SW480 (cell line): ENCODE measurements at places on chromosomes 6 and 20.

DNA sequence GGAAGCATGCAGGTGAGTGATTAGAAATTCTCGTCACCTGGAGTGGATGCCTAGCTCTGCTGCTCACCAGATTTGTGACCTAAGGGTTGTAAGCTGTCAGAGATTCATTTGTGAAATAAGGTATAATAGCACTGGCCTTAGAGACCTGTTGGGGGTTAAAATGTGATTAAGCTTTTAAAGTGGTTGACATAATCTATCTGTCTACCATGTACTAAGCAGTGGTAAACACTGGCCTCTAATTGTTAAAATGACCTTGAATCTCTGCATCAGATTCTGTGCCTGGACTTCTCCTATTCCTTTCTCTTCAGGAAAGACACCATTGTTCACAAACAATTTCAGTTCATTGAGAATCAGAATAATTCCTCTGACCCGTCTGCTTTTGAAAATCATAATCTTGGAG is 536.2 kb downstream of the CBLN4 start:
- DNase-seq: no peak

GRCh38 chr6:3916211-3916610 is 67.0 kb downstream of the FAM50B start:
- DNase-seq: no peak

- no peak for DNase-seq
Observed at GRCh38 chr6:151757506-151757955, 50.0 kb upstream of the ESR1 start.

DNA sequence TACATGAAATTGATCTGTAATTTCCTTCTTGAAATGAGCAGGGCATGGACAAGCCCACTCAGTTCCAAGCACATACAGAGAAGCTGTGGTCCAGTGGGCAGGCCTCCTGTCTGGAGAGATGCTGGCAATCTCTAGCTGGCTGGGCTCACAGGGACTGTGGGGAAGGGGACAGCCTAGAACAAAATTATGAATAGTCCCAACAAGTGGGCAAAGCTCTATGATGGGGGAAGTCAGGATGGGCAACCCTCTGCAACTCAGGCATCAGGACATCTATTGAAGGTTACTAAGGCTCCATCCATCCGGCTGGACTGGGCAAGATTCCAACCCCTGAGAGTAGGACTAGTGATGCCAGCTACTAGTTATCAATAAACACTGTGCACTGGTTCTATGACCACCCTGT is 40.9 kb downstream of the TRERF1 start:
- DNase-seq: no peak

DNA sequence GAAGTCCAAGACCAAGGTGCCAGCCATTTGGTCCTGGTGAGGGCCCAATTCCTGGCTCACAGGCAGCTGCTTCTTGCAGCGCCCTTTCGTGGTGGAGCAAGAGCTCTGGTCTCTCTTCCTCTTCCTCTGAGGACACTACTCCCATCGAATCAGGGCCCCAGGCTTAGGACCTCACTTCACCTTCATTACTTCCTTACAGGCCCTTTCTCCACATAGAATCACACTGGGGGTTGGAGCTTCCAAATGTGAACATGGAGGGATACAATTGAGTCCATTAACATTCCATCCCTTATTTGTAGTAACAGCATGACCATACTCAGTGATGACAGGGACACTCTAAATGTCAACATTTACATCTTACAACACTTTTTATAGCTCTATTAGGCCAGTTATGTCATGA is 2.3 kb downstream of the RAMACL start:
- DNase-seq: no peak

GRCh38 chr20:4060856-4061695 is 45.7 kb upstream of the RNF24 start:
- no peak for DNase-seq

- peak; percentile 63 for DNase-seq
Observed at GRCh38 chr20:46253391-46253790, 54.9 kb downstream of the CDH22 start.

- DNase-seq: no peak
Observed at GRCh38 chr6:63883597-63883996, 248.0 kb downstream of the PHF3 start.
